Progenitor cell of endocrine pancreas (in vitro differentiated cells): ENCODE measurements at places on chromosomes 6 and 20.

DNA sequence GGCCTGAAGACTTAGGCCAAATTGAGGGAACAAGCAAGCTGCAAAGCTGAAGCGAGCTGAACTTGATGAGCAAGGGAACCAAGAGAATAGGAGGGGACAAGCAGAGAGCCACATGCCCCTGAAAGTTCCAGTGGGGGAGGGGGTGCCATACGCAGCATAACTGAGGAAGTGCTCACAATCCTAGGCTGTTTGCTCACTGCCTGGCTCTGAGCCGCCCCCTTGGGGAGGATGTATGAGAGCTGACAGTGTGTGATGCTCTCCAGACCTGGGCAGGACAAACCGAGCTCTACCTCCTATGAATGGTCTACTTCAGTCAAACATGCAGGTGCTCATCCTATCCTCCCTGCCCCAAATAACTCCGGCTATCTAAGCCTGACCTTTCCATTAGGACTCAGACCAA, 52.1 kb downstream of the FAXC start:
- DNase-seq, result no peak

GRCh38 chr20:48326868-48327267, 500.9 kb downstream of the PREX1 start:
- DNase-seq, result no peak

DNA sequence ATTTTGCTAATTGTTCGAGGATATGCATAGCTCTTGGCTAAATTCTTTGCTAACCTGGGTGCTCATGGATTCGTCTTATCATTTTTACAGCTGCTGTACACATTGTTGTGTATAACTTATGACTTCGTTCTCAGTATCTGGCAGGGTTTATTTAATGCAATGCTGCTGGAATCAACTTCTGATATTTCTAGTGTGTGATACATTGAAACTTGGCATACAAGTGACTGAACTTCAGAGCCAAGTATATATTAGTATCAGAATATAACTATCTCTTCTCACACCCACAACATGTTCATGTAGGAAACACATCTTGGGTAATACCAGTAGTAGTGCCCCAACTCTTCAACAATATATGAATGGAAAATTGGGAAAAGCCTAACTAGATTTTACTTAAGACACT, 764.2 kb downstream of the TENT5A start:
- no peak for DNase-seq

- DNase-seq, result no peak
Observed at GRCh38 chr20:29325304-29325640, 1932.2 kb upstream of the DEFB115 start.

DNA sequence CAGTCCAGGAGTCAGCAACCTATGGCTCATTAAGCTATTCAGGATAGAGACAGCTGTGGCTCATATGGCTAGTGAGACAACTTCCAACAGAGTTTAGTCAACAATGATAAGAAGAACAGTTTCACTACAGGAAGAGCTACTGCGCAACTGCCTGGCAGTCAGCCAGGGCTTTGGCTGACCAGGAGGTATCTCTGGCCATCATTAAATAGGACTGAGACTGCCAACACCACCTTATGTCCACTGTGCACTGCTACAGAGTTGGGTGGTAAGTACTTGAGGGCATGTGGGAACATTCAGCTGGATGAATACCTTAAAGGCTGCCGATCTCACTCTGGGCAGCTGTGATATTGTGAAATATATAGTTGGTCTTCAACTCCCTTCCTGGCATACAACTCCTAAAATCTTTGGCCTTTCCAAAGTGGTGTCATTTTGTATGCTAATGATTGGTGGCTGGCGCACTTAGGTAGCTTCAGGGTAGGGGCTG, 52.2 kb upstream of the FAM83C start:
- DNase-seq, result no peak

- no peak for DNase-seq
Observed at GRCh38 chr6:70119218-70119835, 183.6 kb downstream of the COL9A1 start.

DNA sequence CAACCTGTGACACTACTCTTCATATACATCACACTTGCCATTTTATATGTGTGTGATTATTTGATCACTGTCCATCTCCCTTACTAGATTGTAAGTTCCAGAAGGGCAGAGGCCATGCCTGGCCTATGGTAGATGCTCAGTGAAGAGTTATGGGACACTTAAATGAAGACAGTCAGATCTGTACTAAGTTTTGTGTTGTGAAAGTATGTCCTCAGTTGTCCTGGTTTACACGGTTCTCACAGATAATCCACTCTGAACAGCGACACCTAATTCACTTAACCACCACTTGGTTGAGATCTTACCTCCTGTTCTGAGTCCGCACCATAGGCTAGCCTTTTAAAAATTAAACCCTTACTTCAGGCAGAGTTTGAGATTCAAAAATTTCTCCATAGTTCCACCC, 434.1 kb upstream of the SOX4 start:
- no peak for DNase-seq

DNA sequence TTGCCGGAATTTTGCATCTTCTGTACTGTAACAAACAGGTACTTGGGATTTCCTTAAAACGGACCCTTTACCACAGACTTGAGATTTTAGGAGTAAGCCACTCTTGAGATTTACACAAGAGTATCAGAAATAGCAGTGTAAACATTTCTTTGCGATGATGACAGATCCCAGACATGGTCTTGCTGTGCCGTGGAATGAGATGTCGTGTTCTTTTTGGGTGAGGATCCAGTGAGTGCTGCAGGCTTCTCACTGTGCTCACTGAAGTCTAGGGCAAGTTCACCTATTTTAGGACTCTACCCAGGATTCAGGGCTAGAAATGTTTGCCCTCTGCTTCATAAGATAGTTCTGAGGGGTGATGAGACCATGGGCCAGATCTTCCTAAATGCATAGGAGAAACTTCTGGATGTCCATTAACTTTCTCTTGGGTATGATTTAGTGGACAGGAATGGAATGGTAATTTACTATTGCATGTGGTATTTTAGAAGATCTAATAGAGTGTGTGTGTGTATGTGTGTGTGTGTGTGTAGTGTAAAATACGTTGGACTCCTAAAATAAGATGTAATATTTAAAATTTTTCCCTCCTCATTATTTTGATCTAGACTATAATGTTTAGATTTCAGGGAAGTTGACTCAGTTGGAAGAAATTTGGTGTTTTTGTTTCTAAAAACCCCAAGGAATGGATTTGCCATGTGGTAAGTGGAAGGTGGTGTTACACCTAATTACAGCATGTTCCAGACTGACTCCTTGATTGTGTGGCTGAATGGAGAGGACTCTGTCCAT, 8.5 kb downstream of the LRRC1 start:
- DNase-seq, result no peak

- no peak for DNase-seq
Observed at GRCh38 chr20:37387519-37388269, 41.8 kb downstream of the SRC start.

DNA sequence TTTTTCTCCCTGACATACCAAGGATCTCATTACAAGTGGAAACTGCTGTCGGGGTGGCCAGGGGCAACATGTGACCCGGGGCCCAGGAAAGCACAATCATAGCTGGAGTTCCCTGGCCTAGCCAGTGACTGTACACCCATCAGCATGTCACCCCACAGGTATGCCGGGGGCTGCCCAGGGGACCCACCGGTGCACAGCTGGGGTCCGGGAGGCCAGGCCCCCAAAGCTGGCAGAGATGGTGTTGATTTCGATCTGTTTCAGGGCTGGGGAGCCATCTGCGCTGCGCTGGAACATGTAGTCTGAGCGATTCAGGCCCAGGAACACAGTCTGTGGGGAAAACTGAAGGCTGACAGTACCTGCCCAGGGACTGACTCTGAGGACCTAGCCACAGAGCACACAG, 13.3 kb downstream of the GSS start:
- DNase-seq, result no peak

GRCh38 chr6:11436508-11437096, 100.9 kb upstream of the TMEM170B start:
- DNase-seq, result no peak

- no peak for DNase-seq
Observed at GRCh38 chr20:58651946-58652605, 993 bp downstream of the STX16 start.

- no peak for DNase-seq
Observed at GRCh38 chr6:33206864-33207551, 1.3 kb upstream of the RING1 start.

DNA sequence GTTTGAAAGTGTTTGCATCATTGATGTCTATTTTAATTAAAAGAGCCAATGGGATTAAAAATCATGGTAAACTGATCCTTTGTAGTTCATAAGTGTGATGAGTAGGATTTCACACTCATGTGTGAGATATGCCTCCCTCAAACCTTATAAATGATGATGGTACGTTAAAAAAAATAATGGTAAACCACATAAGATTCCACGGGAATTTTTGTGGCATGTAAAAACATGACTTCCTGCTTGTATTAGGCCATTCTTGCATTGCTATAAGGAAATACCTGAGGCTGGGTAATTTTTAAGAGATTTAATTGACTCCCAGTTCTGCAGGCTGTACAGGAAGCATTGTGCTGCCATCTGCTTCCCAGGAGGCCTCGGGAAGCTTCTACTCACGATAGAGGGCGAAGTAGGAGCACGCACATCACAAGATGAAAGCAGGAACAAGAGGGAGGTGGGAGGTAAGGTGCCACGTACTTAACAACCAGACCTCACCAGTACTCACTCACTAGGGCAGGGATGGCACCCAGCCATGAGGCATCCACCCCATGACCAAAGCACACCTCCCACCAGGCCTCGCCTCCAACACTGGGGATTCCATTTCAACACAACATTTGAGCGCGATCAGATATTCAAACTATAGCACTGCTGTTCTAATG, 187.6 kb upstream of the QKI start:
- no peak for DNase-seq

DNA sequence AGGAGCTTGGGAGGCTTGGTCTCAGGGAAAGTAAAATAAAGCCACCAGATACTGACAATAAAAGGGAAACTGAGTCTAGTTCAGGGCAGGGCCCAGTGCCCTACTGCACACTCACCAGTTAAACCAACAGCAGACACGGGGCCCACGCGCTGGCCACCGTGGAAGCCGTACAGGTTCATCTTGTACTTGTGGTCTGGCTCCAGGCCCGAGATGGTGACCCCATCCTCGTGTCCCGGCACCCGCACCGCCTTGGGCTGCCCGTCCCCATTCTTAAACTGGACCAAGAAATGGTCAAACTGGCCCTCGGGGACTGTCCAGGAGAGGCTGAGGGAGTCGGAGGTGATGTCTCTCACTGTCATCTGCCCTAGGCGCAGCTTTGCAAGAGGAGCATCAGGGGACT, 26.5 kb downstream of the CYP21A2 start:
- DNase-seq, result no peak

- DNase-seq, result no peak
Observed at GRCh38 chr20:40679184-40679583, 9.9 kb downstream of the MAFB start.

DNA sequence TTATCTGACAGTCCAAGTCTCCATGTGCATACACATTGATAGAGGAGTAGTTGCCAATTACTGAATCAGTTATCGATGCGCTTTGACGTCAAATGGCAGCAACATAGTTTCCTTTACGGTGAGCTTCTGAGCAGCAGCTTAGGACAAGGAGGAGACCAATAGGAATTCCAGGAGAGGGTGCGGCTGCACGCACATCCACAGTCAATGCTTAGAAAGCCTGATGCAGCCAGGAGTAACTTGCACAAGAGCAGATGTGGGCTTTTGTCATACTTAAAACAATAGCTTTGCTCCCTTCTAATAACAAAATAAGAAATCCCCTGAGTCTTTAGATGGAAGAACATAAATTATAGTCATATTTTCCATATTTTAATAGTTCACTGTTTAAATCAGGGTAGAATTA, 442.1 kb downstream of the BCKDHB start:
- no peak for DNase-seq

DNA sequence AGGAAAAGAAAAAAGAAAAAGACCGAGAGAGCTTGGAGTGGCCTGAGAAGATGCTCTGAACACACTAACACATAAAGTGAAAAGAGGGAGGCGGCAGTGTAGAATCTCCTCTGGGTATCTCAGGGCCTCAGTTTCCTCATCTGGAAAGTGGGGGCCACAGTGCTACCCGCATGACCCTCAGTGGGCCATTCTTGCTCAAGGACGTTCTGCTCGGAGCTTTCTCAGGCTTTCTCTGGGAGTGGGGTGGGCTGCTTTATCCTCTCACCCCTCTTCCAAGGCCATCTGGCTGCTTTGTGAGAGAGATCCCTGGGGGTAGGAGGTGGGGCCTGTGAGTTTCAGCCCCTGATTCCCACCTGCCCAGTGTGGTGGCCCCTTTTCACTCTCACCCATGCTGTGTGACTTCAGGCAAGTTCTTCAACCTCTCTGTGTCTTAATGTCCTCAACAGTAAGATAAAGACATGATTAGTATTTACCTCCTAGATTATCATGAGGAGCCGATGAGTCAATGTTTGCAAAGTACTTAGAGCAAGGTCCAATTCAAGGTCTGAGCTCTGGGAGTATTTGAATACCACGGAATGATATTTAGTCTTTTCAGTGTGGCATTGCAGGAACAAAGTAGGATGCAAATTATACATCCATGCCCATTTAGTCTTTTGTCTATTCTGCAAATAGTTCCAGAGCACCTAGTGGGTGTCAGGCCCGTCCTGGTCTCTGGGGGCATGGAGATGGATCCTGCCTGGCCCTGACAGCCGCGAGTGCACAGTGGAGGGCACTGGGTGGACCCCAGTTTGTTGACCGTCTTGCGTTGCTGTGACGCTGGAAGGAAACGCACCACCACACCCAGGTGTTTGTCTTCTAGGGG, 34.3 kb downstream of the SRC start:
- no peak for DNase-seq

GRCh38 chr6:48073976-48074767, 36.8 kb downstream of the PTCHD4 start:
- DNase-seq, result no peak

DNA sequence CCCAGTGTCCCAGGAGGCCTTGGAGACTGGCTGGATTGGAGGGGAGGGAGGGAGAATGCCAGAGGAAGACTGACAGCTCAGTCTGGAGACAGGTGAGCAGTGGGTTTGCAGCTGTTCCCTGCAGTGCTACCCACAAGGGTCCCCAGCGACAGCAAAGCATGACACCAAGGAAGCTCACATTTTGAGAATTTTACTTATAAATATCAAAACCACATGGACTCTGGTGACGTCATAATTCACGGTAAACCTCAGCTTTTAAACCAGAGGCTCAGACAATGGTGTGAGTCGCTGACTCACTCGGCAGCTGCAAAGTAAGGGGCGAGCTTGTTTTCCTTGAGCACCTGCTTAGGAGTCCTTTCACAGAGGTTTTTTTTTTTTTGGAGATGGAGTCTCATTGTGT, 65.2 kb downstream of the THBS2 start:
- DNase-seq, result no peak

- DNase-seq, result no peak
Observed at GRCh38 chr6:1726341-1726768, 116.6 kb downstream of the FOXC1 start.

DNA sequence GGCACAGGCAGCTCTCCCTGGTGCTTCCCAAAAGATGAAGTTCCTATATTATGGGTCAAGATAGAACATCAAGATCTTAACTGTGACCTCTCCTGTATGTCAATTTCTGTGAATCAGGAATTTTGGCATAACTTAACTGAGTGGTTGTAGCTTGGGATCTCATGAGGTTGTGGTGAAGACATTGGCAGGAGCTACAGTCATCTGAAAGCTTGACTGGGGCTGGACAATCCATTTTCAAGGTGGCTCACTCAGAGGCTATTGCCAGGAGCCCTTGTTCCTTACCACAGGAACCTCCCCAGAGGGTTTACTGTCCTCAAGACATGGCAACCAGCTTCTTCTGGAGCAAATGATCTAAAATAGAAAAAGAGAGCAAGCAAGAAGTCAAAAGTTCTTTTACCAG, 252.2 kb downstream of the ADGB start:
- DNase-seq, result no peak
